ENCODE measurements at places on chromosomes 13 and 19. TPM values are rescaled to one million over a fixed set of nuclear protein-coding genes. Genes with fewer than 3 reads are reported as not detected.

Gene MUC16
- not detected for total RNA-seq

Gene PLA2G4C
- 2.0 TPM for total RNA-seq

DNA sequence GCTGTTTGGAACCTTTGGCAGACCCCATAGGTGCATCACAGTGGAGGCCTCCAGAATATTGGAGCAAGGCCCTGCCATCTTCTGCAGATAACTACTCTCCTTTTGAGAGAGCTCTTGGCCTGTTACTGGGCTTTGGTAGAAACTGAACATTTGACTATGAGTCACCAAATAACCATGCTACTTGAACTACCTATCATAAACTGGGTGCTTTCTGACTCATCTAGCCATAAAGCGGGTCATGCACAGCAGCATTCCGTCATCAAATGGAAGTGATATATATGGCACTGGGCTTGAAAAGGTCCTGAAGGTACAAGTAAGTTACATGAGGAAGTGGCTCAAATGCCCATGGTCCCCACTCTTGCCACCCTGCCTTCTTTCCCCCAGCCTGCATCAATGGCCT lies 782.5 kb upstream of the SLITRK6 start:
- DNase-seq, result no peak

GRCh38 chr19:15669891-15670290 lies 3.0 kb upstream of the CYP4F12 start:
- no peak for DNase-seq

GRCh38 chr13:107370015-107370785 lies 802.3 kb upstream of the ARGLU1 start:
- DNase-seq, result no peak

GRCh38 chr19:51548891-51549305 lies 17.4 kb upstream of the SIGLEC6 start:
- no peak for DNase-seq

DNA sequence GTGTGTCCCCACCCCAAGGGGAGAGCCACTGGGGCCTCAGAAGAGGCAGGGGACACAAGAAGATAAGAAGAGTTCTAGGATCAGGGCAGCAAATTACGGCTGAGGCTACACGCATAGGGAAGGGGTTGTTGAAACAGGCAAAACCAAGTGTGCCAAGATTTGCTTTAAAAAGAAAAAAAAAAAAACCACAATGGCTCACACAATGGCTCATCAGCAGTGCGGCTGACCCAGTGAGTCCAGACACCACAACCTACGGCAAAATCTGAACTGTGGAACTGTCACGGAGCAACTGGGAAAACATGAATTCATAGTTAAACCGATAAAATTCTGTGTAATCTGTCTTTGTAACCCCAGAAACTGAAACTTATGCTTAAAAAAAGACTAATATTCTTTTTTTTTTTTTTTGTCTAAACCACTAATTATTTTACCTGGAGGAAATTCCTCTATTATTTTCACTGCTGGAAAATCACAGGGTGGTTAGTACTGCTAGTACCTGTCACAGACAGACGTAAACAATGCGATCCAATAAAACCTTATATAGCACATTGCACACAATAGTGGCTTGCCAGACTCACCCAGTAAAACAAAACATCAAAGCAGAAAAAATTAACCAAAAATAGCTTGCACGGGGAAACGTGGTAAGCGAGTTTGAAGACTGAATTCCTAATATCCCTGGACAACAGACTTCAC lies 325.4 kb upstream of the TSHZ3 start:
- DNase-seq, result no peak

Measured in activated naive CD8-positive, alpha-beta T cell treated with anti-CD3 and anti-CD28 coated beads for 36 hours (primary cell).